NCI-H2029 (cell line): ENCODE measurements at places on chromosomes 4 and X.

- no peak for DNase-seq
Measured at GRCh38 chrX:70613295-70613694, 168.7 kb downstream of the DLG3 start.

- no peak for DNase-seq
Measured at GRCh38 chr4:7023901-7024300, 19.3 kb upstream of the TADA2B start.

GRCh38 chr4:154740462-154740861 is 3.3 kb upstream of the LRAT start:
- no peak for DNase-seq

- DNase-seq, result peak; percentile 83
Measured at GRCh38 chr4:1082215-1083182, 30.9 kb downstream of the RNF212 start.

GRCh38 chr4:3413675-3414420 is 27.9 kb upstream of the HGFAC start:
- DNase-seq, result no peak

GRCh38 chr4:166017804-166018203 is 144.8 kb downstream of the TLL1 start:
- DNase-seq, result no peak

DNA sequence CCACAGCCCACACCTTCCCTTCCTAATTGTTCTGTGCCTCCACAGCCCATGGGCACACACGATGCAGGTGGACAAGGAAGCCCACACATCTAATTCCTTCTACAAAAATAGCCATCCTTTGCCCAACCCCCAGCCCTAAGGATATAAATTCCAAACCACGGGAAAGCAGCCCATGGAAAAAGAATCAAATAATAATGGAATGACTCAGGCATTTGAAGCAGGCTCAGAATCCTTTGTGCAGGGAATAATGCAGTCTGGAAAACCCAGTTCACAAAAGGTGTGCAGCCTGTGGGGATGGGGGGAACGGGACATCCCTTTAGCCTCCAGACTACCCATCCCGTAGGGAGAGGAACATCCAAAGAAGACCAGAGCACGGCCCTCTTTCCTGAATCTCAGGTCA is 342.3 kb upstream of the GALNT7 start:
- DNase-seq, result no peak

- DNase-seq, result no peak
Measured at GRCh38 chr4:111480510-111480909, 664.7 kb upstream of the FAM241A start.

- DNase-seq, result no peak
Measured at GRCh38 chr4:138680256-138680655, 335.3 kb upstream of the NOCT start.

- DNase-seq, result no peak
Measured at GRCh38 chrX:42680666-42681065, 97.3 kb downstream of the PPP1R2C start.

DNA sequence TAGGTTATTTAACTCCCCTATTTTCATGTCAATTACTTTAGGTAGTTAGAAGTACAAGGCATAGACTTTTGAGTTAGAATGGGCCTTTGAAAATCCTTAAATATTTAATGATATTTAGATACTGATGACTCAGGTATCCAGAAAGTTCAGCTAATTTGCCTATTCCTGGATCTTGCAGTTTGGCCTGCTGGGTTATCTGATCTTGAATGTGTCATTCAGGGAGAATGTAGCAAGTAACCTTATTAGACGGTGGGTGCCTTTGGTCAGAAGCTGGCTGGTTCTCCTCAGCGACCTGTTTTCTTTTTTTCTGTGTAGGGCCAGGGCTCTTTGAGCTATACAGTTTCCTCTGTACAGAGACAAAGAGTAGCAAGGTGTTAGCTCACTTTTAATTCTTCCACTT is 42.0 kb downstream of the MTM1 start:
- no peak for DNase-seq

DNA sequence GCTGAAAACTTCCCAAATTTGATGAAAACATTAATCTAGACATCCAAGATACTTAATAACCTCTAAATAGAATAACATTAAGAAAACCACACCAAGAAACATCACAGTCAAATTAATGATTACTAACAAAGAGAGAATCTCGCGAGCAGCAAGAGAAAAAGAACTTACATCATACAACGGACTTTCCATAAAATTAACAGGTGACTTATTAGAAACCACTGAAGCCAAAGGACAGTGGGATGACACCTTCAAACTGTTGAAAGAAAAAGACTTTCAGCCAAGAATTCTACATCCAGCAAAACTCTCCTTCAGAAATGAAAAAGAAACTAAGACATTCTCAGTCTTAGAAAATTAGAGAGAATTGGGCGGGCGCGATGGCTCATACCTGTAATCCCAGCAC is 232.0 kb downstream of the SNCA start:
- no peak for DNase-seq

- DNase-seq, result no peak
Measured at GRCh38 chrX:100600758-100601157, 16.0 kb downstream of the TNMD start.

DNA sequence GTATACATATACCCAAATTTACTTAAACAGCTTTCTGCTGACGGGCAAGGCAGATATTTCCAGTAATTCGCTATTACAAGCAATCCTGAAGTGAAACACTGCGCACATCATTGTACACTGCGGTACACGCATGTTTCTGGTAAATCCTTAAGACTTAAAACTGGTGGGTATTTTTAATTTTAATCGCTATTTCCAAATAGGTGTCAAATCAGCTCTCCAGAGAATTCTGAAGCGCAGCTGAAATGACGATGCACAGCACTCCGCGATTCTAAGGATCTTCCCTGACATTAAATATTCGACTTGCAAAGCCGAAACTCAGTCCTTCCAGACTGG is 361 bp downstream of the TMEM128 start:
- DNase-seq, result no peak

DNA sequence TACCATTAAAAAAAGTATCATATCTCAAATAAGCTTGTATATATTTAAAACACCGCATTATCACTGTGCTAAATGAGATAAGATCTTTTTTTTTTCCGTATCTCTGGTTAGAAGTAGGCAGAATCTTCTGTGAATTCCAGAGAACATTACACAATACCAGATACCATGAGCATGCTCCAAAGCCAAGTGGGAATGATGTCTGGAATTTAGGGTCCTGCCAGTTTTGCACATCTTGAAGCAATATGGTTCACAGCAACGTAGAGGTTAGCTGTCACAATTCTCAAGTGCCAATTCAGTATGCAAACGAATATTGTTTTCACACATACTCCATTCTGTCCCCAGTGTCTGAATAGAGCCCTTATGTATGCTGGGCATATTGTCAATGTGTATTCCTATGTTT is 127.5 kb upstream of the NEIL3 start:
- DNase-seq, result no peak
